ENCODE measurements at places on chromosomes 16 and 17.

DNA sequence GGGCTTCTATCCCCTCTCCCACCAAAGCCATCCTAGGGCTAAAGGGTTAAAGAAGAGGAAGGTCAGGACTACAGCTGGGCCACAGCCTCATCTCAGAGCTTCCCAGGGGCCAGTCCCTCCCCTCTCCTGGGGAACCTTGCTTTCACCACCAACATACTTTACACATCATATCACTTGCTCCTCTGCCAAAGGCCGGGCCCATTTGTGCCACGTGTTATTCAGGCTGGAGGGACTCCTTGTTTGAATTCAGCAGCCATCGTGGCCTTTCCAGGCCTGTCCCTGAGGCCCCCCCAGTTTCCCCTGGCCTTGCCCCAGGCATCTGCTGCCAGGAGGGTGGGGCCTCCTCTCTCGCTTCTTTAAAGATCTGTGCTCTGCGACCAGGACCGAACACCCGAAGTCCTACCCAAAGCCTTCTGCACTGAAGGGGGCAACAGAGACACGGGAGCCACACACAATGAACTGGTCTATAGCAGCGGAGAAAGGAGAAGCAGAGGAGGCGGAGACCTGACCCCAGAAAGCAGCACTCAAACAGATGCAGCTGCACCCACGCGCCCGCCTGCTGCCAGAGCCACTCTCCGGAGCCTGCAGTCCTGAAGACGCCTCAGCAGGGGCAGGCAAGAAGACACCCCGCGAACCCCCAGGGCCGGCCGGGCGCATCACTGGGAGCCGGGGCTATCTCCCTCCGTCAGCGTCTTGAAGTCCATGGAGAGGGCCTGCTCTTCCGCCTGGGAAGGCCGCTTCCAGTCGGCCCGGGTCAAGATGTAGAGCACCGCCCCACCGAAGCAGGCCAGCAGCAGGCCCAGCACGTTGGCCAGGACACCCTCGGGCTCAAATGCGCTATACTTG is 12.1 kb downstream of the CYB561 start:
- DNase-seq, result no peak

DNA sequence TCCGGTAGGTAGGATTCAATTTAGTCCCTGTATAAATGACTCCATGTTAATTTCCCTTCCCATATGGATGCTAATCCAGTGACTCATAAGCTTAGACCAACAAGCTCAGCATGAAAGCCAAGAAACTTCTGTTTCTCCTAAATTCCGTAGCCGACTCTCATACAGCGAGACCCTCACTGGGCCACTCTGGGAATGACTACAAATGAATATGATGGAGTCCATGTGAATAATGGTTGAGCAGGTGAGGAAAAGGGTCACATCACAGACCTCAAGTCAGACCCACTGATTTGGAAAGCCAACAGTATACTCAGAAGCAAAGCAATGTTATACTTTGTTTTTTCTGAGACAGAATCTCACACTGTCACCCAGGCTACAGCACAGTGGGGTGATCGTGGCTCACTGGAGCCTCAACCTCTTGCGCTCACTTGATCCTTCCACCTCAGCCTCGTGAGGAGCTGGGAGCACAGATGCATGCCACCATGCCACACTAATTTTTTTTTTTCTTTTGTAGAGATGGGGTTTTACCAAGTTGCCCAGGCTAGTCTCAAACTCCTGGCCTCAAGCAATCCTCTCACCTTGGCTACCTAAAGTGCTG is 14.6 kb downstream of the RSL1D1 start:
- no peak for DNase-seq

DNA sequence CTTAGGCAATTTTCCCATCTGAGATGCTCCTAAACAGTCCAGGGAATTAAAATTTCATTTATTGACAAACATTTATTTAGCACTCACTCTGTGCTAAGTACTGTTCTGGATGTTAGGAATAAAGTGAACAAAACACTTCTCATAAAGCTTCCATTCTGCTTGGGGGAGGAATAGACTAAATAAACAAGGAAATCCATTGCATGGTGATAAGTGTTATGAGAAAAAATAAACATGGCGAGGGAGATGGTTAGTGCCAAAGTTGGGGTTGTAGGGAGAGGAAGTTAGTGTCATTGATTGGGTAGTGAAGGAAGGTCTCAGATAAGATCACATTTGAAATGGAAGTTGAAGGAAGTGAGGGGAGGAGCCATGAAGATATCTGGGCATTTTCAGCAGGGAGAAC is 72.2 kb upstream of the CES5A start:
- DNase-seq, result no peak

GRCh38 chr17:13626703-13627102 is 25.0 kb upstream of the HS3ST3A1 start:
- no peak for DNase-seq

DNA sequence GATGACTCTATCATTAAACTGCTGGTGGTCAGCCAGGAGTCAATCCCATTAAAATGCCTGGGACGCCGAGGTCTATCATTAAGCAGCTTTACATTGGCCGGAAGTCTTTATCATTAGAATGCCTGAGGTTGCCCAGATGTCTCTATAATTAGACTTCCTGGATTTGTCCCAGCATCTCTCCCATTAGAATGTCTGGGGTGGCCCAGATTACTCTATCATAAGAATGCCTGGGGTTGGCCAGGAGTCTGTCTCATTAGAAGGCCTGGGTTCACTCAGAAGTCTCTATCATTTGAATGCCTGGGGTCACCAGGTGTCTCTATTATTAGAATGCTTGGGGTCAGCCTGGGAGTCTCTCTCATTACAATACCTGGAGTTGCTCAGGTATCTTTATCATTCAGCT is 2227.2 kb downstream of the TP53TG3F start:
- DNase-seq, result no peak

DNA sequence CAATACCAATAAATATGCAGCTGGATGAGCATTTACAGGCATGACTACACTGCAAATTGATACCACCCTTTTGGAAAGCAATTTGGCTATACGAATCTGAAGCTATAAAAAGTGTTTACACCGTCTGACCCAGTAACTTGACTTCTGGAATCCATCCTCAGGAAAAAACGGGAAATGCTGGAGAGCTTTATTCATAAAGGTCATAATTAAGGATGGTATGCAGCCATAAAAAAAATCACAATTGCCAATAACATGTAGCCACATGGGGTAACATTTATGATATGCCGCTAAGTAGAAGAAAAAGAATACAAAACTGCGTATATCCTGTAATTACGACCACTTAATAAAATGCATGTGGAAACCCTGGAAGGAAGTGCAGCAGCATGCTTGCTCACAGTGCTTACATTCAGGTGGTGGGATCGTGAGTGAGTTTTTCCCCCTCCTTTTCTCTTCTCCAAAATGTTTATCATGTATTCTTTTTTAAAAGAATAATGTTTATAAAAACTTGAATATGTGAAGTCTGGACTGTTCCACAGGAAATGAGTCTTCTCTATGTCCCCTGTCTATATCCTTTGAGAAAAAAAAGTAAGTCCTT is 34.2 kb downstream of the COPRS start:
- DNase-seq, result no peak

- DNase-seq, result peak; percentile 36
These were observed 2.0 kb downstream of the PRSS33 start for GRCh38 chr16:2785101-2785991.

GRCh38 chr16:83579027-83579426 is 228.8 kb upstream of the HSBP1 start:
- DNase-seq, result no peak

DNA sequence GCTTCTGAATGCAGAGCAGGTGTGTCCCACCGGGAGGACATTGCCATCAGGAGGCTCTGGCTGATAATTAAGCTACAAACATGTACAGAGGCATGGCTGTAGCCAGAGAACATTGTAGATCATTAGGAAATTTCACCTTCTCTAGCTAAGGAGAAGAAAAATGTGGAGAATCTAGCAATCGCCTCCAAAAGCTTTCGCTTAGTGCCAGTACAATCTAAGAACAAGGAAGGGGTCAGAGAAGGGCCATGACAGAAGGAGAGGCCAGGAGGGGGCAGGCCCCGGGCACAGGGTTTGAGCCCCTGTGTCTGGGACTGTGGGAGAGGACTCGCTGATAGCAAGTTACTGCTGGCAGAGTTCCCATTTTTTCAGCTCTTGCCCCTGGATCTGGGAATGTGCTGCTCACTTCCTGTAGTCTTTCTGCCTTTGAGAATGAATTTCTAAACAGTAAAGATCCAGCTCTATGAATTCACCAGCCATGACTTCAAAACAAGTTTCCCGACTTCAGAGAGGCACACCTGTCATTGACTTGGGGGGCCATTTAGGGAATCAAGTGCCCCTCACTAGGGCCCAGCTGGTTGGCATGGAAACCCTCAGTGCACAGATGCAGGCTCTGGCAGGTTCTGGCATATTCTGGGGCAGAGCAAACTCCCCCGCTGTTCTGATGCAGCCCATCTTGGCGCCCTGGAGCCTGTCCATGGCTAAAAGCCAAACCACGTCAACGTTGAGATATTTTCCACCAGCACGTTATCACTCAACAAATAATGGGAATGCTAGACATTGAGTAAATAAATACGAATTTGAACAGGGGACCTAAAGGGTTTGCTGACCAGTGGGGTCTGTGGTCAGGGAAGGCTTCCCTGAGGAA is 59.5 kb upstream of the CACNG4 start:
- DNase-seq, result no peak

DNA sequence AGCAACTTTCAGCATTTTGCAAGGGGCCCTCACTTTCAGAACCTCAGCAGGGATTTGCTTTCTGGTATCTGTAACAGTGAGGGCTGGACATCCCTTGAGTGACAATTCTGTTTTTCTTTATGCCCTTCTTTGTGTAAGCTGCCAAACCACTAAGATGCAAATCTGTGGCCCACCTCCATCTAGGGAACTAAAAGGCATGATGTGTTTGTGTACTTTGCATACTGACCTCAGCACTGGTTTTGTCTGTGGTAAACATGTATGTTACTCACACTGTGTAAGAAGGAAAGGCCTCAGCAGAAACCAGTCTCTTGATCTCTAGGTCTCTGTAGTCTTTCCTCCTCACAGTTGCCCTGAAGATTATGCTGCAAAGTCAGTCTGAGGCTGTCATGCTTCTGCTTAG is 396.6 kb upstream of the DYNLRB2 start:
- DNase-seq, result no peak

GRCh38 chr17:65662196-65662595 is 100.7 kb upstream of the AXIN2 start:
- DNase-seq, result no peak

DNA sequence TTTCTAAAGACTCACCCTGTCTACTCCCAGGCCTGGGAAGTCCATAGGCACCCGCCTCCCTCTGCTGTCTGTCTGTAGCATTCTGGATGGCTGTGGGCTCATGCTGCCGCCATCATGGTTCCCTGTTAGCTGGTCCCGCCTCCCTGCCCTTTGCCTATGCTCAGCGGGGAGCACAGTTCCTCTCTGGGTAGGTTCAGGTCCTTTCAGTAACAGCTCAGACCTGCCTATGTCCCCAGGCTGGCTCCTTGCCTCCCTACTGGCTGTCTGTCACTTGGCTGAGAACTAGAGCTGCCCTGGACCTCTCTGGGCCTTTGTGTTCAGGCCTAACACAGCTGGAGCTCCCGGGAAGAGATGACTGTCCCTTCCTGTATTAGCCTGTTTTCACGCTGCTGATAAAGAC is 317.9 kb downstream of the SNX29 start:
- no peak for DNase-seq

DNA sequence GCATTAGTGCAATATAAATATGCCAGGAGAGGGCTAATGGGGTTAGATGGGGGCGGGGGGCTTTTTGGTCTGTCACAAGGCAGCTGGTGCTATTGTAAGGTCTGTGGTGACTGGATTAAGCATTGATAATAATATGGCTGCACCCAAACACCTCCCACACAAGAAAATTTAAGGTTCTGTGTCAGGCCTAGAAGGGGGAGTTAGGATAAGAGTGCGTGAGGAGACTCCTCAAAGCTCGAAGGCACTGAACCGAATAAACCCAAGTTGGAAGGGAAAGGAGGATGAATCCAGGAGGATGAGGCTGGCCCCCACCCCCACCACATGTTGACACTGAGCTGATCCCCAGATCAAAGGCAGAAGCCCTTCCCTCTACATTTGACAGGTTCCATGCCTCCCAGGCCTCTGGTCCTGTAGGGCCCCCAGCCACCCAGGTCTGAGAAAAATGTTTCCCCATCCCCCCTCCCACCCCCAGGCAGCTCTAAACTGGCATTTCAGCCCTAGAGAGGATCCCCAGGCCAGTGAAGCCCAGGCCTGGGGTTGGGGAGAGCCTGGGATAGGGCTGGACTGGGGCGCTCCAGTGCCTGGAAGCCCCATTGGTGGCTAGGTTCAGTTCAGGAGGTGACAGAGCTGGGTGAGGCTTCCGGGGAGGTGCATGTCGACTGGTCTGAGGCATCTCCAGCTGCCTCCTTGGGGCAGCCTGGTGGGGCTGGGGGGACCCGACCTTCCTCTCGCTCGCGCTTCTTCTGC is 1.7 kb downstream of the HOXB1 start:
- DNase-seq, result no peak

GRCh38 chr17:45319239-45319703 is 2.5 kb upstream of the MAP3K14 start:
- no peak for DNase-seq

DNA sequence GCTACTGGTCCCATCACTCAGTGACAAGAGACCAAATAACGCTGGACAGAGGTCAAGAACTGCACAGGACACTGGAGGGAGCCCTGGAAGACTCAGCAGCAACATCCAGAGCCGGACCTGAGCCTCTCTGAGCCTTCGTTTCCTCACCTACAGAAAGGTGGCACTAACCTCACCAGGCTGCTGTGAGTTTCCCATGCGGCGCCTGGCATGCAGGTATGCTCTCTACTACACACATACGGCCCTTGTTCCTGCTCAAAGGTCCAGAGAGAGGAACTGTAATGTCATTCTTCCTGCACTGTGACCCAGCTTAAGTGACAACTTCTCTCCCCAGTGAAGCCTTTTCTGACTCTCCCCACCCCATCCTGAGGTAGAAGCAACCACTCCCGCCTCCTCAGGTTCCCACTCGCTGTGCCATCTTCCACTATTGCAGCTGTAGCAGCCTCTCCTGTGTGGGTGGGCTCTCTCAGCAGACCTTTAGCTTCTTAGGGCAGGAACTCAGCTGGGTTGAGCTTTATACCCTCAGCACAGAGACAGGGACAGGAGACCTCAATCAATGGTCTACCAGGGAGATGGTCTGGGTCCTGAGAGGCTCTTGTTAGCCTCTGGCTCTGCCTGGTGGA is 43.9 kb upstream of the SREBF1 start:
- DNase-seq, result no peak

DNA sequence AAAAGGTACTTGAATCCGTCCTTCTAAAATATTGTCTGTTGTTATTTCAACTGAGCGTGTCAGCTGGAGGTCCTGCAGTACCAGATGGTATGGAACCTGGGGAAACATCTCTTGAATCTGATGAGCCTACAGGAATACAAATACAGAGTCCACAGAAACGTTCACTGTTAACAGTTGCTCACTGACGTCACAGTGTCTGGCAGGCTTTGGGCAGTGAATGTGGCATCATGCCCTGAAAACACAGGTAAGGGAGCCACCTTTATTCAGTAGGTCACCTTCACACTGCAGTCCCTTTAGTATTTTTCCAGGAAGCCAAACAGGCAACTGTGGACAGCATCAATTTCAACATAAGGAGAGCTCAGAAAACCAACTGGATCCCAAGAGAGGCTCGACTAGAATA is 56.1 kb downstream of the AMFR start:
- DNase-seq, result no peak

DNA sequence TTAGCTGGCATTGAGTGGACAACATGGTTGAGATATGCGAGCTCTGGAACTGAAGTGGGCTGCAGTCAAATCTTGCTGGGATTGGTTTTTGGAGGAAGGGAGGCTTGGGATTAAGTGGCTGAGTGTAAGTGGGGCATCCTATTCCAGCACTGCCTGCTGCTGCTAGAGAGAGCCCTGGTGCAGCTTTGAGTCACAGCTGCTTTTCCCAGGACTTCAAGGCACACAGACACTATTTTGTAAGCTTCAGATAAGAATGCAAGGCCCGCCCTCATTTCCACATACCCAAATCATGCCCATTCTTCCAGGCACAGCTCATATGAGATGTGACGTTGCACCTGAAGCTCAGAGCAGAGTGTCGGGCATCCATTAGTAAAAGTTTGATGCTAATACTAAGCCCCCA is 10.2 kb upstream of the MAF start:
- no peak for DNase-seq

Data from WTC11 (cell line).